ENCODE measurements at places on chromosomes 11 and 22.
A peak's percentile ranks its signal among the peaks of the same experiment; 100 is the strongest.

DNA sequence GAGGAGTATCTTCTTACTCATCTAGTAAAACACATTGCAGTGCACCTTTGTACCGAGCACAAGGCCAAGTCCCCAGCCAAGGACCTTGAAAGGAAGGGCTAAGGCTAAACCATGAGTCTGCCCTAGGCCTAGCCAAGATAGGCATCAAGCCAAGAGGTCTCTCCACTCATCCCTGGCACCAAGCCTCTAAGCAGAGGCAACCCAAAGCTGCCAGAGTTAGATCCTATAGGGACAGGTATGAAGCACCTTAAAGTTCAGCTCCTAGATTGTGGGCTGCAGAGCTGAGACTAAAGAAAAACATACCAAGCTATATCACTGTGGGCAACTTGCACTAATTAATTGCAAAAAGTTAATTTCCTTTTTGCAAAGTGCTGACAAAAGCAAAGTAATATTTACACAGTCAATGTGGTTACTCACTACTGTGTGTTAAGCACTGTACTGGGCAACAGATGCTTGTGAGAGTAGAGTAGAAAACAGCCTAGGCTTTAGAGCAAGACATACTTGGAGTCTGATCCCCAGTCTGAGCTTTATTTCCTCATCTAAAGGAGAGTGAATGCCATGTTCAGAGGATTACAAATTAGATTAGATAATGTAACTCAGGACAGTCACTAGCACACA, 7.2 kb downstream of the COA4 start:
- DNase-seq: no peak

DNA sequence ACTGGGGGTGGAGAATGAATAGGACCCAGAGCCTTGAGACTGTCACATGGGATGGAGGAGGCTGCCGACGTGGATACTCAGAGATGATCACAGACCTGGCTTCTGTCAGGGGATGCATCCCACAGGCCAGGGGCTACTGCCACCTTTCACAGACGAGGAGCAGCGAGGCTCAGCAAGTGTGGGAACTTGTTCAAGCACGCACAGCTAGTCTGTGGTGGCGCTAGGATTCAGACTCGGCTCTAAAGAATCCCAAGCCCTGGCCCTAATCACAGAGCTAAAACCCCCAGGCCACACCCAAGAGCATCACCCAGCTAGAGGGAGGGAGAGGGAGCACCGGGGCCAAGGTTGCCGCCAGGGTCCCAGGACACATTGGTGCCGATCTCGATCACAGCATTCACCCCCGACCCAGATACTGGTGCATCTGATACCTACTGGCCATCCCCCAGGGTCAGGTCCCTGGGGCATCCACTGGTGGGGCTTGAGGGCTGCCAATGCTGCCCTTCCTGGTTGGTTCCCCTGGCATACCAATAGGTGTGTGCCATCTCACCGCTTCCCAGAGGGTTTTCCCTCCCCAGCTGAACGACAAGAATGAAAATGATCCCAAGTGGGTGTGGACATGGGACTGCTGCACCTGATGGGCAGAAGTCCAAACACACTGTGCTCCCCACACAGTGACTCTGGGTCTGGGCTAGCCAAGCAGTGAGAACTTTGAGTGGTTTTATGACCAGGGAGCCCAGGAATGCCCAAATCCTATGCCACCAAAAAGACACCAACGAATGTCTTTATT, 6.2 kb downstream of the CHST1 start:
- DNase-seq: no peak

DNA sequence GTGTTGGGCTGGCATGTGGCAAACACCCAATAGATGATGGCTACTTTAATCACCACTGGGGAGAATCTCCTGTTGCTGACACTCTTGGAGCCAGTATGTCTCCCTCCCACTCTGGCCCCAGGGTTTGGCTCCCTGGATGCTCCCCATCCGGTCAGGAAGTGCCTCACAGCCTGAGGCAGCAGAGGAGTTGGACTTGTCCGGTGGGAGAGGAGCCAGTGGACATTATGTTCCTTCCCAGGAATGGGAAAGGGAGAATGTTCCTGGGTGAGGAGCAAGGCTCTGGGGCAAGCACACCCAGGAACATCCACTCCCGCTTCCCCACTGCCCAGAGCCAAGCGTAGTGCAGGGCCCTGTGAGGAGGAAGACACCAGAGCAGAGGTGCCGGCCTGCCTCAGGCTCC, 84.6 kb upstream of the NAV2 start:
- DNase-seq: no peak

- DNase-seq: no peak
Measured at GRCh38 chr22:29772170-29772641, 5.0 kb downstream of the UQCR10 start.

DNA sequence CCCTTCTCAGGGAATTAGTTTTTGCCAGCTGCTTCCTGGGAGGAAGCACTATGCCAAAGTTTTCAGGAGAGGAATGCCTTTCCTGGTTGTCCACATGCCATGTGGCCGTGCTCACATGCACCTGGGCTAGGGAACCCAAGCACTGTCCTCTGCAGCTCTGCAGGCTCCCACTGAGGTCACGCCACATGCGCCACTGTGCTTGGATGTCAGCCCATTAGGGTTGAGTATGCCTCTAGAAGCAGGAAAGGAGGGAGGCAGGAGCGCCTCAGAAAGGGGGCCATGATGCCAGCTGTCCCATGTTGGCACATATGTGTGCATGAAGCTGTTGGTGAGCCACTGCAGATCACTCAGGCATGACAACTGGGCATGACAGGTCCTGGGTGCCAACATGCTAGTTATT, 81.6 kb upstream of the SUSD2 start:
- DNase-seq: no peak

- no peak for DNase-seq
Measured at GRCh38 chr11:112794331-112794846, 166.8 kb upstream of the NCAM1 start.

DNA sequence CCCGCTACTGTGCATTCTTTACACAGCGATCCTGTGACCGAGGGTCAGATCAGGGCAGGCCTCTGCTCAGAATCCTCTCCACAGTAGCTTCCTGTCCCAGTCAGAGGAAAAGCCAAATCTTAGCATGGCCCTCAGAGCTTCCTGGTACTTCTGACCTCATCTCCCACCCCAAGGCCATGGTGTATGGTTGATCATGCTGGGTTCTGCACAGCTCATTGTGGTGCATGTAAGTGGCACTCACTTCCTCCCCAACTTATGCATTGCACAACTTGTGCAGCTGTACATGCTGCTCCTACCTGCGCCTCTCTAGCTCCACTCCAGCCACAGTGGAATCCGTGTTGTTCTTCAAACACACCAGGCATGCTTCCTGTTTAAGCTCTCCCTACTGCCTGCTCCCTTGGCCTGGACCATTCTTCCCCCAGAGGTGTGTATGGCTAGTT, 20.3 kb downstream of the BMAL1 start:
- no peak for DNase-seq

- DNase-seq: no peak
Measured at GRCh38 chr11:88292171-88292843, 45.2 kb downstream of the CTSC start.

- no peak for DNase-seq
Measured at GRCh38 chr22:27296091-27296675, 505.4 kb downstream of the MN1 start.

GRCh38 chr22:23064381-23065068, 5.8 kb upstream of the GNAZ start:
- peak; percentile 39 for DNase-seq

DNA sequence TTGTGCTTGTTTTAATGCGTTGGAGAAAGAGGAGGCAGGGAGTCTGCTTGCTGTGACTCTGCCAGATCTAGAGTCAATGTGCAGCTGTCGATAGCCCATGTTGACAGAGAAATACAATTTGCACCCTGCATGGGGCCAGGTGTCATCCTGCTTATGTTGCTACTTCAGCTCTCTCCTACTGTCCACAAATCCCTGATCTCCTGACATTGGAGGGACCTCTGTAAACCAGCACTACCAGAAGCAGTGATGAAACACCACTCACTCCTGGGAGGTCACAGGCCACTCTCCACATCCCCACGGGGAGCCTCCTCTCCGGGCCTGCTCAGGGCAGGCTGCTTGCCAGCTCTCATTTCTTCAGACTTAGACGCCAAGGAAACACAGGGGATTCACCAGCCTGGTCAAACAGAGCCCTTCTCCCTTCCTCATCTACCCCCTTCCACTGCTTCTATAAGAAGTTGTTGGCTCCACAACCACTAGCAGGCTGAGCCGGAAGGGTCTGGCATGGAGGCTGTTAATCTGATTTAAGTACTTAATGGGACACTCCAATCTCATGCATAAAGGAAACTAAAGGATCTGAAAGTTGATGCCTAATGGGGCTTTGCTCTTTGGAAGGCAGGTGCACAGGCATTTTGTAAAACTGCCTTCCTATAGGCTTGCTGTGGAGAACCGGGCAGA, 29.9 kb upstream of the CSNK2A3 start:
- DNase-seq: no peak

DNA sequence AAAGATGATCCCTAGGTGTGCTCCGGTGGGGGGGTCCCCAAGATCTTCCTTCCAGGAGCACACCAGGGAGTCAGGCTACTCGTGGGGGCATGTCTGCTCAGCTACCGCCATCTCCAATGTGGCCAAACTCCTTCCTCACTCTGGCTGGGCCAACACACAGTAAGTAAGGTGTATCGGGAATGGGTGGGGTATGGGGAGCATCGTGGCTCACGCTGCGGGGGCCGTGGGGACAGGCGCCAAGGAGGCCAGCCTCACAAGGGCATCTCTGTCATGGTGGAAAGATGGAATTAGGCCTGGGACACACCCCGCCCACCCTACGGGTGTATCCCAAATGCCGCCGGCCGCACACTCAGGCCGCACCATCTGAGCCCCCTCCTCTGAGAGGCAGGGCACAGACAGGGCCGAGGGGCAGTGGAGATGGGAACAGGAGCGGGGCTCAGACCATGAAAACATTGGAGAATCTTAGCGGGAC, 8.3 kb downstream of the IGF2 start:
- no peak for DNase-seq

DNA sequence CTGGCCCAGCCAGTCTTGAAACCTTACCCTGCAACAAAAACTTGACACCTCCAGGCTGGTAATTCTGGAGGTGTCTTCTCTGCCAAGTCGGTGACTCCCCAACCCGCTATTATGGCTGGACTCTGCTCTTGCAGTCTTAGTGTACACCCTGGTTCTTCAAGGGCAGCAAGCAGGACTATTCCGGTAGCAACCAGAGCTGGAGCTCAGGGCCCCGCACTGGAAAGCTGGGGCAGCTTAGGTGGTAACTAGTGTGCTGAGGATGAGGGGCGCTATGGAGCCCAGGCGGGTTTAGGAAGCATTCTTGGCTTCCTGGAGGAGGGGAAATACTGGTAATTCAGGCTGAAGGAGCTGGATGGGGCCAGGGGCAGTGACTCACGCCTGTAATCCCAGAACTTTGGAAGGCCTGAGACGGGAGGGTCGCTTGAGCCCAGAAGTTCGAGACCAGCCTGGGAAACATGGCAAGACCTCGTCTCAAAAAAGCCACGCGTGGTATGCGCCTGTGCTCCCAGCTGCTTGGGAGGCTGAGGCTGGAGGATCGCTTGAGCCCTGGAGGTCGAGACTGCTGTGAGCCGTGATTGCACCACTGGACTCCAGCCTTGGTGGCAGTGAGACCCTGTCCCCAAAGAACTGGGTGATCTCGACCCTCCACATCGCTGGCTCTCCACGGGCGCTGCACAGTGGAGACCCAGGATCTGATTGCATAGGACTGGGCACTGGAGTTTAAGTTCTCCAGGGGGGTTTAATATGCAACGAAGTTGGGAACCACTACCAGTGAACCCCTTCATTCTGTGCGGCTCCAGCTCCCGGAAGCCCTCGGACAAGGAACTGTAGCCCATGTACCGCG, 10.6 kb upstream of the AIFM3 start:
- peak; percentile 67 for DNase-seq

DNA sequence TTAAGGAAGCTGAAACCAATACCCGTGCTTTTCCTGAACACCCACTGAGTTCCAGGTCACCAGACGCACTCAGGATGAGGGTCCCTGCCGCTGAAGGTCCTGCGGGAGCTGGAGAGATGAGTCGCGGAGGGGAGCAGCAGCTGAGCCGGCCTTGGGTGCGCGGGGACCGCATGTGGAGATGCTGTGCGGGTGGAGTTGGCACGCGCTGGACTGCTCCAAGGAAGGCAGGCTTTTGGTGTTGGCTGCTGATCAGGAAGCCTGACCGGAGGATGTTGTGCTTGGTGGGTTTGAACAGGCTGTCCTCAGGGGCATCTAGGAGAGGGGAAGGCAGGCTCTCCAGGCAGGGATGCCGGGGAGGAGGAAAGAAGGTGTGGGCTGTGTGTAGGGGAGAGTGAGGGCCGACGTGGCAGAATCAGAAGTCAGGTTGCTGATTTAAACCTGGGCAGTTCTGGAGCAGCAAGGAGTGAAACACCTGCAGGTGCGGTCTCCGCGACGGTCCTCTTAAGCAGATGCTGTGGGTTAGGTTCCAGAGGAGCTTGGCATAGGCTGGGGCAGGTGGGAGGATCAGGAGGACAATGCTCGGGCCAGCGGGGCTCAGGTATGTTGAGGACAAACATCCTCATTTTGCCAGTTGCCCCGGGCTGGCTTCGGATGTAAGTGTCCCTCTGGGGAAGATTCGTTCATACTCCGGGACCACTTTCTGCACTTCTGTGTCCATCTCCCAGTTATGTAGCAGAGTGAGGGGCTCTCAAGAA, 197.5 kb upstream of the B3GAT1 start:
- DNase-seq: no peak

GRCh38 chr22:42283278-42284201, 13.1 kb upstream of the TCF20 start:
- no peak for DNase-seq
